ENCODE measurements at places on chromosomes 11 and 22.

DNA sequence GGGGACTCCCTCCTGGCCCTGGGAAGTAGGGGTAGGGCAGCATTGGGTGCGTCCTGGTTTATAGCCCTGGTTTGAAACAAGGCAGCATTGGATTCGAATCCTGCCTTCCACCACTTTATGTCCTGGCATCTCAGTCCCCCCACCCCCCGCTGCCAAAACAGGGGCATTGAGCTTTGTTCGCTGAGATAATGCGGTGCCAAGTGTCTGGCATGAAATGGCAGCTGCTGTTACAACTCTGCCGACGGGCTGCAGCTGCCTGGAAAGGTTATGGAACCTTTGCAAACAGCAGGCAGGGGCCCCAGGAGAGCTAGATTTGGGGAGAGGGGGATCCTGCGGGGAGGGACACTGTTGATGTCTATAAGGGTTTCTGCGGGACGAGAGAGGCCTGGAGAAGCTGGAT, 1.9 kb downstream of the TST start:
- no peak for DNase-seq

DNA sequence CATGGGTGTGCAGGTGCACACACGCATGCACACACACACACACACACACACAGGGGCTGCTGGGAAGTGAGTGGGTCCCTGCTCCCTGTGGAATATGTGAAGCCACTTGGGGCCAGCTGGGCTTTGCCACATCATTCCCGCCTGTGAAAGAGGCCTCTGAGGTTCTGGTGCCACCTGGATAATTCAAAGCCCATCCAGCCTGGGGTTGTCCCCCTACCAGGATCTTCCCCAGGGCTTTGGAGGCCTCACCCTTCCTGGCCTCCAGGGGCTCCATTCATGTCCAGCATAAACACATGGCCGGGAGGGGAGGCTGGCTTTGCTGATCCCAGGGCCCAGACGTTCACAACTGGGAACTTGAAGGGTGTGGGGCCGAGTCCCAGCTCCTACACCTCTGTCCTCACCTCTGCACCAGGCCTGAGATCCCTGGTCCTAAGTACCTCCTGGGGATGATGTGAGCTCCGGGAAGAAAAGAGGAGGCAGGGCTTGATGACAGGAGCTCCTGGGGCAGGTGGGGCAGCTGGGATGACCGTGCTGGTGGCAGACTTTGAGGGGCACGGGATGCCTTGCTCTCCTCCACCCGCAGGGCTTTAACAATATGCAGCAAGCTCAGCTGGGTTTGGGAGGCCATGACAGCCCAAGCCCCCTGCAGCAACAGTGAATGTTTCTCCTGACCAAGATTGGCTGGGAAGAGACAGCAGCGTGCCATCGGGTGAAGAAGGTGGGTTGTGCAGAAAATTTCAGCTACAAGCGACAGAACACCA, 14.2 kb downstream of the LINC01488 start:
- no peak for DNase-seq

DNA sequence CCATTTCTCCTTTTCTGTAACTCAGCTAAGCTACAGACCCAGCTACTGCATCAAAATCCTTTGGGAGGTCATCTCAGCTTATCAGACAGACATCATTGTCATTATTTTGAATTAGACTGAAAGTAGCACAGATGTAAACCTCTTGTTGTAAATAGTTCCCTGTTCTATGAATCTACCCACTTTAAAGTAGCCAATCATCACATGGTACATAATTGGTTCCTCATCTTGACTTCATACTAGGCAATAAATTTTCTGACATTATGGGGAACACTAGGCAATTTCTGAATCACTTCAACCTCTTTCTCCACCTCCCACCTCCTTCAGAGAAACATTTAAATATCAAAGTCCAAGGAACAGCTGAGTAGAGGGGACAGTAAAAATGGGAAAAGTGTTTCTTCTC, 47.9 kb downstream of the MPPED2 start:
- no peak for DNase-seq

DNA sequence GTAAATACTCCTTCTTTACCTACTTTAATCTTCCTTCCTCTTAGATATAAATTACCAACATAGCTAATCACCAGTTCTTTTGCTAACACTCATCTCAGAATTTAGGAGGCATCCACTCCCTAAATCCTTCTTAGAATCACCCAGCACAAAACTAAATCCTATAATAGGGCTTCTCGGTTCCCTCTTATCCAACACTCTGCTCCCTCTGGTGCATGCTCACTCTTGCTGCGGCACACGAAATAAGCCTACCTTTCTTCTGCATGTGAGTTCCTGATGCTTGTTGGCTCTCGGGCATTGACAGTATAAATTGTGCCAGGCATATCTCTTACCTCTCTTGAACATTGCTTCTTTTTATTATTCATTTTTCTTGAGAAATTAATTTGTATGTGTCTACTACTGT, 61.0 kb downstream of the OR5AK2 start:
- no peak for DNase-seq

- no peak for DNase-seq
Measured at GRCh38 chr11:57164317-57164716, 17.4 kb upstream of the LRRC55 start.

DNA sequence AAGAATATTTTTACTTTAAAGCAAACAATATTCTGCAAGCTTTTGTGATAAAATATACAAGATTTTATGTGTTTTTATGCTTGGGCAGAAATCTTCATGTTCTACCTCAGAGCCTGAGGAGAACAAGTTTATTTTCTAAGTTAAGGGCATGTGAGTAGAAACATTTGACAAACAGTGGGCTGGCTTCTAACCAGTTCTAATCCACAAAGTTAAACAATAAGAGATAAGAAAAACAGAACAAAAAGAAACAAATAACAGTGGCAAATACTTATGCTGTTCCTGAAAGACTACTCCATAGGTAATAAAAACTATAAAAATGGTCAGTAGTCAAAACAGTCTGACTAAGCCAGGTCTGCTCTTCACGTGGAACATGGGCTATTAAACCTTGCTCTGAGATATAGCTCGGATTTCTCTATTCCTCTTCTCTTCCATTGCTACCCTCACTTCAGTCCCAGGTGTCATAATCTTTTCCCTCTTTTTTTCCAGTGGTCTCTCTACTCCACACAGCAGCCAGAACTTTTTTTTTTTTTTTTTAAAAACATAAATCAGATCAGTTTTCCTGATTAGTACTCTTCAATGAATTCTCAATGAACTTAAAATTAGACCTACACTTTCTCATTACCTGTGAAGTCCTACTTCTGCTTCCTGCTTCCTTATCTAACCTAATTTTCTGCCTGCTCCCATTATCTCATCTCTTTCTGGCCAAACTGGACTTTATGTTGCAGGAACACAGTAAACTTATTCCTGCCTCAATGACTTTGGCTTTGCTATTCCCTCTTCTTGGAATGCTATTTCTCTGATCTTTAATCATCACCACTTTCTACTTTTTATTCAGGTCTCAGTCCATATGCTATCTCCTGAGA, 671.1 kb upstream of the CCDC90B start:
- no peak for DNase-seq

DNA sequence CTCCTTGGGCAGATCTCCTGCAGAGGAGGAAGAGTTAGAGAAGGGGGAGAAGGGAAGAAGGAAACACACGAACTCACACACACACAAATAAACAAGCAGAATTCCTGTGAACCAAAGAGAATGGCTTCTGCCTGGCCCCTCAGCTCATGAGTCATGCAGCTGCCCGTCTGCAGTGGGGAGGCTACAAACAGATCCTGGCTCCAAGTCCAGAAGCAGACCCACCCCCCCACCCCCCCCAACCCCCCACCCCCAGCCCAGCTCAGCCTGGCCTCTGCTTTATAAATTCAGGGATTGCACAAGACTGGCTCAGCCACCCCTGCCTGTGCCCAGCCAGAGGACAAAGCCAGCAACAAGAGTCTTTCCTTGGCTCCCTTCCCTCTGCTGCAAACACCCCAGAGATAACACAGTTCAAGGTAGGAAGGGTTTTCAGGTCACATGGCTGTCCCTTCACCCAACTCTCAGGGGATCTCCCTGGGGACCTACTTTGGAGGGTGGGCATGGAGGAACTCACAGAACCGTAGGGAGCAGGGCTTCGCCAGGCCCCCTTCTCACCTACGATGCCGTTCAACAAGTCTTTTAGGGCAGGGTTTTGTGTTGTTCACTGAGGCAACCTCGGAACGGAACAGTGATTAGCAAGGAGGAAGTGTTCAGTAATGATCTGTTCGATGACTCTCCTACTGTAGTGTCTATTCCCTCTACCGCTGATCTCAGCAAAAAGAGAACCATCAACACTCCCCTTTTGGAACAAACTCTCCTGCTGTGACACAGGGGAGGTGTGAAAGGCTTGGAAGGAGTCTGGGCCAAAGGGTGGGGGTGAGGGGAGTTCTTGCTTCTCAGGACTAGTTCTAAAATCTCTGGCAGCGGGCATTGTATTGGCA, 35.5 kb downstream of the RPL27A start:
- DNase-seq, result no peak

DNA sequence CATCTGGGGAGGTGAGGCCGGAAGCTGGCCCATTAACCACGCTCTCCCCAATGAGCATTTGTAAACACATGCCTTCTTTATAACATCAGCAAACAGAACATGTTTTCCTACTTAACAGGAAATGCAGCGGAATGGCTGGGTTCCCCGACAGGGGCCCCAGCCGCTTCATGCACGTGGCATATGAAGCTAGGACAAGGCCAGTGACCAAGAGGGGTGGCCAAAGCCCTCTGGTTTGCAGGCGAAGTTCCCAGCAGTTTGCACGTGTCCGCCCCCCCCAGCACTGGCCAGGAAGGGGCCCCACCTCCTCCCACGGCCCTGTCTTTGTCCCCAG, 38.7 kb upstream of the LINC01488 start:
- DNase-seq, result no peak

DNA sequence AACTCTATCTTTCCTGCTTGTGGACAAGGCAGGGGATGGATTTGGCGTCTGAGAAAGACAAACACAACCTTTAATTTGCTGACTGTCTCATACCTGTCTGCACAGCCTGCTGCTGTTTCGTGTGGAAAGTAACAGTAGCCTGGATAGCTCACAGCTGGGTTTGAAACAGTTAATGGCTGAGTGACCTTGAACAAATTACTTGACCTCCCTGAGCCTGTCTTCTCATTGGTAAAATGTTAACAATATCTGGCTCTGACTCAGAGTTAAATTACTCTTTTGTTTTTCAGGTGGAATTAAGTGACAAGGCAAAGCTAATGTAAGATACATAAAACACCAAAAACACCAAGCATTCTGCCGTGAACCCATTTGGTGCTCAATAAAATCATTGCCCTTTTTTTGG, 41.1 kb upstream of the ADA2 start:
- DNase-seq, result no peak

DNA sequence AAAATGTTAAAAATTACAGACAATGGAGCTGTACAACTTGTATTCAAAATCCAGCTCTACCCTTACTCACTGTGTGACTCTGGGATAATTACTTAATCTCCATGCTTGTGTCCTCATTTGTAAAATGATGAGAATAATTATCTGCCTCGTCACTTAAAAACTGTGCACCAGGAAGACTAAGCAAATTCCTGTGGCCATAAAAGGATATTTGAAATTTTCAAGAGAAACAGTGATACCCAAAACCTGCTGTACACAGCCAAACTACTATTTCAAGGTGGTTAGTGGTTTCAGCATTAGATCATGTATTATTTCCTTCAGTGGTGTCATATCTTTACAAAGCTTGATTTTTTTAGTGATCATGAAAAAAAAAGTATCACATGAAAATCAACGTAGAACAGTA, 136.9 kb downstream of the METTL15 start:
- no peak for DNase-seq

DNA sequence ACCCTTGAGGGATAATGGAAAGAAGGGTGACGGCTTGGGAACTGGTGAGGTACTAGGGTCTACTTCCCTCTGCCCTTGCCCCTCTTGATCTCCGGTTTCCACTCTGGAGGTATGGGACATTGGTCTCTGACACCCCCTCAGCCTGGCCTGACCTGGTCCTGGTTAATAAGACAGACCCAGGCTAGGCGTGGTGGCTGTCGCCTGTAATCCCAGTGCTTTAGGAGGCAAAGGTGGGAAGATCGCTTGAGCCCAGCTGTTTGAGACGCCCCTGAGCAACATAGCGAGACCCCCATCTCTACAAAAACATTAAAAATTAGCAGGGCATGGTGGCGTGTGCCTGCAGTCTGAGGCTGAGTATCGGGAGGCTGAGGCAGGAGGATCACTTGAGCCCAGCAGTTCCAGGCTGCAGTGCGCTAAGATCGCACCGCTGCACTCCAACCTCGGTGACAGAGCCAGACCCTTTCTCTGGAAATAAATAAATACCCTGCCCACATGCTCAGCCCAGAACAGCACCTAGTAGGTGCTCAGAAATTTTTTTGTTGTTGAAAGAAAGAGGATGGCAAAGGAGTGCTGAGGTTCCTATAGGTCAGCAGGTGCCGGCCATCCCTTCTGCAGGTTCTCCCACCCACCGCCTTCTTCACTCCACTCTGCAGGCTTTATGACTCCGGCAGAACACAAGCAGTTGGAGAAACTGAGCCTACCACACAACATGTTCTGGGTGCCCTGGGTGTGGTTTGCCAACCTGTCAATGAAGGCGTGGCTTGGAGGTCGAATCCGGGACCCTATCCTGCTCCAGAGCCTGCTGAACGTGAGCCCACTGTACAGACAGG, 6.3 kb downstream of the BEST1 start:
- no peak for DNase-seq

DNA sequence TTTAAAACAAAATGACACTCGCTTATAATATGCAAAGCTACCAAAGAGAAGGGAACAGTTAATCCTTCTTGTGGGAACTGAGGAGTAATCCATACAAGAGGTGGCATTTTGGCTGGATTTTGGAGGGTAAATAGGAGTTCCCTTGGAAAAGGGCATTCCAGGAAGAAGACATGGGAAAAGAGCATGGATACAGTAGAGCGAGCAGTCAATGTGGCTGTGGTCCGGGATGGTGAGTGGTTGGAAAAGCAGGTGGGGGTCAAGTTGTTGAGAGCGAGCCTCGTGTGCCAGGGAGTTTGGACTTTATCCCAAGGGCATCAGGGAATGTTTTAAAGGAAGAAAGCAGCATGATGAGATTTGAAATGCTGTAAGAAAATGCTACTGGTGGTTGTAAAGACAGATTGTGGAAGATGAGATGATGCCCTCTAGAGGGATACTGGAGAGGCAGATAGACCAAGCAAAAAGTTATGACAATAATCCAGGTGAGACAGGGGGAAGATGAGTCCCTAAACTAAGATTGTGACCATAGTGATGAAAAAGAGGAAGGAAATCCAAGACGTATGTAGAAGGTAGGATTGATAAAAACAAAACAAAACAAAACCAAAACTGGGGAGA, 3.8 kb upstream of the MMP7 start:
- DNase-seq, result no peak

DNA sequence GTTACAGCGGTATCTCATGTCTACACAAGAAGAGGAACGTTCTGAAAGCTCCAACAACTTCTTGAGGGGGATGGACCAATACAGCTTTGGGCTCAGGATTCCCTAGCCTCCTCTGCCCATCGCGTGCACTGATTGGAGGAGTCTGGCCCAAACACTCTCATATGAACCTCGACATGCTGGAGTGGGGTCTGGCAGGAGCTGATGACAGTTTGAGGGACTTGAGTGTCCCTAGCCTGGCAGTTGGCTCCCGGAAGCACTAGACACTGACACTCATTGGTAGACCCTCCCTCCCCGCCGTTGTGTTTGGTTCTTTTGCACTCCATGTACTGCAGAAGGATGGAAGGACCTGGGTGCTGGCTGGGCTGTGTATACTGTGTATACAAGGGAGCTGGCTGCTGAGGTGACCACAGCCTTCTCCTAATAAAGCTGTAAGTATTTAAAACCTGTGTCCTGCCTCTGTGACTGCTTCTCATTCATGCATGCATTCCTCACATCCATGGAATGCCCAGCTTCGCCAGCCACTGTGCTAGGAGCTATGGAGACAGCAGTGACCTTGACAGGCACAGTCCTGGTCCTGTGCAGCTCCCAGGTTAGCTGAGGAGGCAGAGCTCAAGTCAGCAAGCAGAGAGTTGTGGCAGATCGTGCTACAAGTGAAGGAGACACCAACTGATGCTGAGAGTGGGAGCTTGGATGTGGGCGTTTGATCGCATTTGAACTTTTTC, 27.9 kb downstream of the ADAMTS15 start:
- no peak for DNase-seq

Measured in activated naive CD4-positive, alpha-beta T cell treated with Interleukin-2 at 50 U/mL for 16 hours (primary cell).